ENCODE measurements at places on chromosomes 2 and 18.

GRCh38 chr2:225379856-225380255, 19.7 kb upstream of the NYAP2 start:
- no peak for DNase-seq

GRCh38 chr2:126221506-126221905, 434.5 kb upstream of the GYPC start:
- DNase-seq: no peak

GRCh38 chr2:9094117-9094516, 90.6 kb upstream of the MBOAT2 start:
- DNase-seq: no peak

GRCh38 chr2:101375653-101376052, 11.7 kb downstream of the CREG2 start:
- DNase-seq: no peak

DNA sequence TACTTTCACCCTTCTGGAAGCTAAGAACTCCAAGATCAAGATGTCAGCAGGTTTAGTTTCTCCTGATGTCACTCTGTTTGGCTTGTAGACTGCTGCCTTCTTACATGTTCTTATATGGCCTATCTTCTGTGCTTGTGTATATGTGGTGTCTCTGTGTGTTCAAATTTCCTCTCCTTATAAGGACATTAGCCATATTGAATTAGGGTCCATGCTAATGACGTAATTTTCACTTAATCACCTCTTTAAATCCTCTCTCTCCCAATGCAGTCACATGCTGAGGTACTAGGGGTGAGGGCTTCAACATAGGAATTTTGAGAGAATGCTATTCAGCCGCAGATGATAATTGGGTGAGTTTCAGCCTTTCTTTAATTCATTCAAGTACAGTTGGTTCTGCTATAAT, 458.3 kb upstream of the SYT4 start:
- no peak for DNase-seq

- no peak for DNase-seq
Observed at GRCh38 chr18:46042571-46043123, 29.4 kb downstream of the PSTPIP2 start.

DNA sequence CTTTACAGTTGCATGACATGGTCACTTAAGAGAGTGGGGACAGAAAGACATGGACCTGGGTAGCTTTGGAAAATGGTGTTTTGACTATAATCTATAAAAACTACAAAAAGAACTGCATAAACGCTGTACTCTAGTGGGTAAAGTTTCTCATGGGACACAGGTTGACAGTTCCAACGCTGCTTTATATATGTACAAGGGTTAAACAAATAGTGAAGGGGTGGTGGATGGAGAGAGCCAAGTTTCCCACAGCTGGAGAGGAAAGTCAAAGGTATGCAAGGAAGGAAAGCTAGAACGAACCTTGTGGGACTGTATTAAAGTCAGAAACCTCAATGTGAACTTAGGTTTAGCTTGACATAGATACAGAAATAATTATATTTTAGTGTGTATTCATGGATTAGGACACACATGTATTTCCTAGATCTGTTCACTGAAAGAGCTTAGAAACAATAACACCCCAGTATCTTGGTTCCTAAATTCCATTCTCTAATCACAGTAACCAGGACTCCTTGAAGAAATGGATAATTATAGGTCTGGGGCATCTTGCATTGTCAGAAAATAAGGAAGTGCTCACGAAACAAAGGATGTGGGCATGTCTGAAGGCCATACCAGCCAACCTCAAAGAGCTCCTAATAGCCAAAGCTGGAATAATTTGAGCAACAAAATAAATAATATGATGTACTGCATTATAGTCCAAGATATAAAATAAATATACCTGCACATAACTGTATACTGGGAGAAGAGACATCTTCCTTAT, 28.8 kb downstream of the TANC1 start:
- DNase-seq: no peak

DNA sequence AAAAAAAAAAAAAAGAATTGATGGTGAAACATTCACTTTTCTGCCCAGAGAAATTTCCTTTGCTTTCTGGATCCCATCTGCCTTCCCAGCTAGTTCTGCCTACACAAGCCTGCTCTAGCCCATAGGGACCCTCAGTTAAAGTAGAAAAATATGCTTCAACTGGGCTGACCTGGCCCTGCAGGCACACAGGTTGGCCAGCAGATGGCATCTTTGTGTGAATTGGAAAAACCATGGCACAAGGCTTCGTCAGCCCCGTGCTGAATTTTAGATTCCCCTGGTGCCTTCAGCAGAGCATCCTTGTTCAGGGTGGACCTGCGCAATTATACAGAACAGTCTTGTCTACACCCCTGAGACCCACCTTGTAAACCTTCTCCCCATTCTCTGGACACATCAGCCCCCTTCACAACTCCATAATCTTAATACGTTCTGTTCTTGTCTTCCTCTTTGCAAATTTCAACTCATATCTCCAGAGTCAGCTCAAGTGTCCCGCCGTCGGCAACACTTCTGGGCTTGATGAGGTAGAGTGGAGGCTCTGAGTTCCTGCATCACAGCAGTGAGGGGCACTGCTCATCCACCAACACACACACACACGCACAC, 114.5 kb downstream of the INSIG2 start:
- DNase-seq: no peak

DNA sequence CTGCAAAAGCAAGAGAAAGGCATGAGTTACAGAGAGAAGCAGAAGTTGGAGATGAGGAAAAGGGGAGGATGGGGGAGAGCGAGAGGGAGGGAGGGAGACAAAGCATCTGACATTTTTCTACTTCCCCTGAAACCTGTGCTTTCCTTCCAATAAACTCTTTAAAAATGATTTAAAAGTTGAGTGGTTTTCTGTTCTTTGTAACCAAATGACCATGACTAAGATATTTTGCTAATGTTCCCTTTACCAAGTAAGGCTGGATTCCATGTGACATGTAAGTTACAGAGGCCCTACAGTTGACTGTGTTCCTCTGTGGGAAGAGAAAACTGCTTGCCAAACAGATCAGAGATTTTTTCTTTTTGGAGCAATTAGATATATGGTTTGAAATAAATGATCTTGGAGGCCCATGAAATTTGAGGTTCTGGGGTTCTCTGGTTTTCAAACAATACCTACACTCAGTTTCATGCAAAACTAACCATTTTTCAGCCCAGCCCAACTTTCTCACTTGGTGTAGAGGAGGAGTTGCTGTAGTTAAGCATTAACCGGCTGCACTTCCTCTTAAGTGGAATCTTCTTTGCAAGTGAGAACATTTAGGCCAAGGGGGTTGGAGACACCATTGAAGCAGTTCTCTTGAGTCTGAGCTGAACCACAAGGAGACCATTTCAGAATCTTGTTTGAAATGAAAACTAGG, 34.5 kb downstream of the INSIG2 start:
- no peak for DNase-seq

GRCh38 chr2:20423847-20424246, 23.0 kb upstream of the RHOB start:
- no peak for DNase-seq

GRCh38 chr2:108575132-108575966, 41.1 kb downstream of the LIMS1 start:
- DNase-seq: no peak

DNA sequence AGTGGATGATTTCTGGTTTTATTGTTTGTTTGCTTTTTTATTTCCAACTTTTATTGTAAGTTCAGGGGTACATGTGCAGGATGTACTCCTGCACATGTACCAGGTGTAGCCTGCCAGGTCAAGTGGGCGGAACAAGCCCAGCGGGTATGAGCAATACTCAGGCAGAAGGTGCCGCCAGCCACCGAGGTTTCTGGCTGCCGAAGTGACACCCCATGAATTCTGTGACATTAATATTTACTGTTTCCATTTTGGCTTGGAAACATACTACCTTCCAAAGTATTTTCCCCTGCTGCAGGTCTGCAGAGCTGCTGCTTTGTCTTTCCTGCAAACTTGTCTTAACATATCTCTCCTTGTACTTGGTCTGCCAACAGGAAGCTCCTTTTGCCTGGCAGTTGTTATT, 78.5 kb downstream of the PTPN4 start:
- no peak for DNase-seq

GRCh38 chr2:63882395-63883105, 40.9 kb downstream of the UGP2 start:
- DNase-seq: no peak

GRCh38 chr2:241505086-241505780, 3.2 kb downstream of the STK25 start:
- DNase-seq: no peak

- no peak for DNase-seq
Observed at GRCh38 chr18:55334875-55335274, 253.1 kb downstream of the TCF4 start.

DNA sequence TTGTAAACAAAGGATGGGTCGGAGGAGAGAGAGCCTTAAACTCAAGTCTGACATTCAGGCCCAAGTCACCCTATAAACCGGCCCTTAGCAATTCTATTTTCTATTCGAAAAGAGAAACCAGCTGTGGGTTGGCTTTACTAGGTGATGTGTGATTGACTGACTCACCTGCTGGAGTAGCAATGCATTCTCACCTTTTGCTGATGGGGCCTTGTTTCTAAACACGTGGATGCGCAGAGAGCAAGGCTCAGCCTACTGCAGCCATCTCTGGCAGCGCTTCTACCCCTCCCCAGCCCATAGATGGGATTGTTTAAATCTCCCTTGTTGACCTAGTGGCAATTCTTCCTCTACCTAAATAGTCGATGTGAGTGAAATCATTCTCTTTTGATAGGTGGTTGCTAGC, 138.5 kb downstream of the MEIS1 start:
- no peak for DNase-seq

DNA sequence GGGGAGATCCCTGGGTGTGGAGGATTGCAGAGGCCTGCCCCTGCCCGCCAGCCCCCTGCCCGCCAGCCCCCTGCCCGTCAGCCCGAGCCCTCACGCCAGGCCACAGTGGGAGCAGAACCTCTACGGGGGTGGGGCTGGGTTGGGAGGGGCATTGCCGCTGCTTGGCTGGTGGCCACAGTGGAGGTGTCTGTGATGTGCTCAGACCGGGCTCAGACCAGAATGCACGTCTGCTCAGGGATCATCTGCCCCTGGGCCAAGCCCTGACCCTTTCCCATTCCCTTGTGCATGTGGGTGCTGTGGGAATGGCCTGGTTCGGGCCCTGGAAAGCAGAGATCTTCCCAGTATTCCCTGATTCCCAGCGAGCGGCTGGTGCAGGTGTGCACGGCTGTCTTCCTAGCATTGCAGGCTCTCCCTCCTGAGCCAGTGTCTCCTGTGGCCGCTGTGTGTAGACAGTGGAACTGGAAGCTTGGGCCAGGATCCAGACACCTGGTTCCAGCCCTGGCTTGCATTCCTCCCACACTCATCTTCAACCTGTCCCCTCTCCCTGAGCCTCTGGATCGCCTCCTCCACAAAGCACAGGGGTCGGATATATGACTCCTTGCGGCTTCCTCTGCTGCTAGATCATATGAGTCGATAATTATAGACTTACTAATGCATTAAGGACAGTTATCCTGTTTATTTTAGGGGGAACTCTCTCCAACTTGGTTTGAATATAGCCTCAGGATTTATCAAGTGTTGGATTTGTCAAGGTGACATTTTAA, 161.6 kb downstream of the LDLRAD4 start:
- DNase-seq: no peak

DNA sequence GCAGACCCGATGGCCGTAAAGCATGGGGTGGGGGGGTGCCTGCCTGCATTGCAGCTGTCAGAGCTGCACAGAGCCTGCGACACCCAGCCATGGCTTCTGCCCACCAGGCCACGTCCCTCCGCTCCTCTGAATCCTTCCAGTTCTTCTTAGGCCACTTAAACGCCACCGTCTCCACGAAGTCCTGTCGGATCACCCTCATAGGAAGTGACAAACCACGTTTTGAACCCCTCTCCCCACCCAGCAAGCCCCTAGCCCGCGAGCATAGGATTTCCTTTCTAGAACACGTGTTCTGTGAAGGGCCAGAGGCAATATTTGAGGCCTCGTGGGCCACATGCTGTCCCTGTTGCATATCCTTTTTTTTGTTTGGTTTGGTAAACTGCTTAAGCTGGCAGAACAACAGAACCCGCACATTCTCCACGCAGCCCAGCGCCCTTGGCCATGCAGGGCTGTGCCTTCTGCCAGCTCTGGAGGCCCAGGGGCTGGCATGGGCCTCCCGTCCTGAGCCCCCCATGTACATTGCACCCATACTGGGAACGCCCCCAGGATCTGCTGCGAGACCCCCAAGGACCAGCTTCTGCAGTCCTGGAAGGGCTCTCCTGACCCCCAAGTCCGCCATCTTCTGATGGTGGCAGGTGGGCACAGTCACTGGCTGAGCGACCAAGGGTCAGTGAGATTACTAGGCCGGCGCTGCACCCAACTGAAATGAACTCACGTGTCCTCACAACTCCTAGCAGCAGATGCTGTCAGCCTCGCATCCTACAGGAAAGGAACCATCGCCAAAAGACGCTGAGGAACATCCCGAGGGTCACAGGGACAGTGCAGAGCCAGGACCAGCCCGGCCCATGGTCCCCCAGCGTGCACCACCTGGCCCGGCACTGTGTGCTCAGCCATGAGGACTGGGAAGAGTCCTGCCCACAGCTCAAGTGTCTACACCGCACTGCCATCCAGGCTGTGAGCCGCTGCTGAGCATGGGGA, 35.1 kb downstream of the ADI1 start:
- no peak for DNase-seq

- DNase-seq: no peak
Observed at GRCh38 chr18:61394983-61395382, 61.8 kb downstream of the CDH20 start.

DNA sequence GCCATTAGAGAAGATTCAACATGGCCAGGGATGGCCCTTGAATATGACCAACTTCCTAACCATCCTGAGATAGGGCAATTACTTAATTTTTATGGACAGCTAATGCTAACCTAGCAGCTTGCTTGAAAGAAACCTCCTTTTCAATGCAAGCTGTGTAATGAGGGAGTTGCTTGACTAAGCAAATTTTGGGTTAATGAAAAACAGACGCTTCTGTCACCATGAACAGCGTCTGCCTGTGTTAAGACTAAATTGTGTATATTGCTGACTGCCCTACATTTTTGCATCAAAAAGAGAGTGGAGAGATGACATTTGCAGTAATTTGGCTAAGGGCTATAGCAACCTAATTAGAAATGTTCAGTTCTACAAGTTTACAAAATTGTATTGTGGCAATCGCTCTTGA, 319.2 kb upstream of the LRATD1 start:
- DNase-seq: no peak

- DNase-seq: no peak
Observed at GRCh38 chr2:234911271-234911670, 40.5 kb upstream of the SH3BP4 start.

DNA sequence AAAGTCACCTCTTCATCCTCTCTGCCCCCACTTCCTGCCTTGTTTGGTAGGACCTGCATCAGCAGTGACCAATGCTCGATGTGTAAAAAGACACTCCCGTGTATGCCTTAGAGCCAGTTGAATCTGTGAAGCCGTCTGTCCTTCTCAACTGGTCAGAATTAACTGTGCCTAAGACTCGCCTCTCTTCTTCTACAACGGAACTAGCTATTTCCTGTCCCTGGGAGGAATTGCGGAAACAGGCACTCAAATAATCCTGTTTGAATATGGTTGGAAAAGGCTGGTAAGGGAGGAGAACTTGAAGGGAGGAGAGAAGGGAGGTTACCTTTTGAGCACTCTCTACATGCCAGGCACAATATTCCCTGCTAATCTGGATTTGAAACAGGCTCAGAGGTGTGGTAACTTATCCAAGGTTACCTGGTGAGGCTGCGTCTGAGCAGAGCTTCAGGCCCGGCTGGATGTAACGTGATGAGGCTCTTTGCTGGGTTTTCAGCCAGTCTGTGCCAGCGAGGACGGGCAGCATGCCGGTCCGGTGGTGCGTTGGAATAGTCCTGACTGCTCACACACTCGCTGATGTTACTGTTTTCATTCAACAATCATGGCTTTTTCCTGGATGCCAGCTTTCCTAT, 127.0 kb downstream of the FAM168B start:
- no peak for DNase-seq

Measured in NCI-H187 (cell line).